Stimulated activated CD4-positive, alpha-beta T cell treated with anti-CD3 and anti-CD28 coated beads, Interleukin-12 subunit alpha, Interleukin-12 subunit beta, amount 100 ng/mL, for 4 hours (primary cell): ENCODE measurements at places on chromosomes 4 and X.

GRCh38 chrX:121236040-121236439 lies 188.6 kb downstream of the GLUD2 start:
- no peak for DNase-seq

GRCh38 chr4:104128031-104128849 lies 366.5 kb downstream of the CXXC4 start:
- no peak for DNase-seq

GRCh38 chrX:131741103-131741581 lies 197.3 kb downstream of the OR13H1 start:
- no peak for DNase-seq

DNA sequence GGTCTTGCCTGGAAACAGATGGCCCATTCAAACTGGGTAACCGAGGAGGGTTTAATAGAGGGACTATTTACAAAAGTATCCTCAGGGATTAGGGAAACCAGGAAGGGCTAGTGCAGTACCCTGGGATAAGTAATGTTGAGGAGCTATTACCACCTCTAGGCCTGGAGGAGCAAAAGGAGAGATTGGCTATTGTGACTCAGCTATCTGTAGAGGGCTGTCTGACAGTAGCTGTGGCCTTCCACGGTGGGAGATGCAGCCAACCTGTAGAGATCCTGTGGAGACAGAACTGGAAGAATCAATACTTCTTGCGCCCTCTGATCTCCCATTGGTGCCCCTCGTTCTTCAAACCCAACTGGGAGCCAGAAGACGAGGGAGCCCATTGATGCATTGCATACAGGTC lies 34.1 kb upstream of the RPS6KA3 start:
- no peak for DNase-seq

DNA sequence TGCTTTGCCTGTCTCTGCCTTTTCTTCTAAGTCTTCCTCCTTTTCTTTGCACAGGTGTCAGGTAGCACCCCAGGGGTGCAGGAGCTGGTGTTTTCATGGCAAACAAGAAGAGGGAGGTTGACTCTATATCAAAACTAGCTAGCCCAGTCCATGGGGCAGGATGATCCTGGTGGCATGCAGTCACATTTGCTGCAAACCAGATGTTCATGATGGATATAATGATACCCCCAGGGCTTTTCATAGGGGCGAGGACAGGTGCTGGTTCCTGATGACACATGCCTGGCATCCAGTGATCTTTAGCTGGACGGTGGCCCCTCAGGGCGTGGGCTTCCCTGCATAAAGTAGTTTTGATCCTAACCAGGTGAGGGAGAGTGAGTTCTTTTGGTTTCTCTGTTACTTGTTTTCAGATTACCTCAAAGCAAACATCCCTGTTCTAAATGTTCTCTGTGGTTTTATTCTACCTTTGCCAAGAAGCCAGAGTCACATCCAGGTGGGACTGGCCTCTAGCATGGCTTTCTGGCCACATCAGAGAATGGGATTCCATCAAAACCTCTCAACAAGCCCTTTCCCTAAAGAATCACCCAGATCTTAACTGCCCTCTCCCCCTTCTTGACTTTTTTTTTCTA lies 11.2 kb upstream of the UBA6 start:
- DNase-seq, result no peak

- DNase-seq, result no peak
Measured at GRCh38 chr4:85762529-85762871, 287.6 kb downstream of the ARHGAP24 start.

DNA sequence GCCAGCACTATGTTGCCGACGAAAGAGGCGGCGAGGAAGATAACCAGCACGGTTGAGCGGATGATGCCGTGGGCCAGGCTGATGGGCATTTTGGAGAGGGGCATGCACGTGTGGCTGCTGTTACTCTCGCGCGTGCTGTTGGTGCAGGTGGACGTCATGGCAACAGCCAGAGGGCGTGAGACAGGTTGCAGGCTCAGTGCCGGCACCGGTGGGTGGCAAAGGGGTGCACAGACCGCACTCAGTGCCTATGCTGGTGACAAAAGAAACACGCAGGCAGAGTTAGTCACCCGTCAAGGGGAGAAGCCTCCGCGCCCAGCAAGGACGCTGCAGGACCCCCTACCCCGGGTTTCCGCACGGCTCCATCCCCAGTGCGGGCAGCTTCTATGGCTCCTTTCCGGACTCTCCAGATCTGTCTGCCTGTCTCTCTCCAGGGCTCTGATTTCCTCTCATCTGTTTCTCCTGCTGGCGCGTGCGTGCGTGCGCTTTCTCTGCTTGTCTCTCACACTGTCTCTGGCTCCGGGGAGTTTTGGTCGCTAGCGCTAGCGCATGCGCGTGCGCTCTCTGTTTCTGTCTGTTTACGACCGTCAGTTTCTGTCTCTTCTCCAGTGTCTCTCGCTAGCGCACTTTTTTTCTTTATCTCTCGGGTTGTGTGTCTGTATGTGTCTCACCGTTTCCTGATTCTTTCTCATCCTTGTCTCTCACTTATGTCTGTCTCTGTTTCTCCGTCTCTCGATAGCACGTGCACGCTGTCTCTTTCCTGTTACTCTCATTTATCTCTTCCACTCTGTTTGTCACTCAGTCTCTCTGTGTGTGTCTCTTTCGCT lies 2.1 kb downstream of the GPR101 start:
- peak; percentile 42 for DNase-seq

DNA sequence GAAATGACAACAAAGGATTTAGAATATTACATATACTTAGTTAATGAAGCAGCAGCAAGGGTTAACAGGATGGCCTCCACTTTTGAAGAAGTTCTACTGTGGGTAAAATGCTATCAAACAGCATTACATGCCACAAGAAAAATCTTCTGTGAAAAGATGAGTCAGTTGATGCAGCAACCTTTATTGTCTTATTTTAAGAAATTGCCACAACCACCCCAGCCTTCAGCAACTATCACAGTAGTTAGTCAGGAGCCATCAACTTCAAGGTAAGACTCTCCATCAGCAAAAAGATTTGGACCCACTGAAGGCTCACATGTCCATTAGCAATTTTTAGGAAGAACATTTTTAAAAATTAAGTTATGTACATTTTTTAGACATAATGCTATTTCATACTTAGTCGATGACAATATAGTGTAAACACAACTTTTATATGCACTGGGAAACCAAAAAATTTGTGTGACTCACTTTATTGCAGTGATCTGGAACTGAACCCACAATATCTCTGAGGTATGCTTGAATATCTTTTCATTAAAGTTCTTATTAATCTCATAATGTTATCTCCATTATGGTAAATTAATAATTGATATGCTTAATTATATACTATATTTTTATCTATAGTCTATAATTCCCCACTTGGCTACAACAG lies 81.2 kb downstream of the SPCS3 start:
- DNase-seq, result no peak

DNA sequence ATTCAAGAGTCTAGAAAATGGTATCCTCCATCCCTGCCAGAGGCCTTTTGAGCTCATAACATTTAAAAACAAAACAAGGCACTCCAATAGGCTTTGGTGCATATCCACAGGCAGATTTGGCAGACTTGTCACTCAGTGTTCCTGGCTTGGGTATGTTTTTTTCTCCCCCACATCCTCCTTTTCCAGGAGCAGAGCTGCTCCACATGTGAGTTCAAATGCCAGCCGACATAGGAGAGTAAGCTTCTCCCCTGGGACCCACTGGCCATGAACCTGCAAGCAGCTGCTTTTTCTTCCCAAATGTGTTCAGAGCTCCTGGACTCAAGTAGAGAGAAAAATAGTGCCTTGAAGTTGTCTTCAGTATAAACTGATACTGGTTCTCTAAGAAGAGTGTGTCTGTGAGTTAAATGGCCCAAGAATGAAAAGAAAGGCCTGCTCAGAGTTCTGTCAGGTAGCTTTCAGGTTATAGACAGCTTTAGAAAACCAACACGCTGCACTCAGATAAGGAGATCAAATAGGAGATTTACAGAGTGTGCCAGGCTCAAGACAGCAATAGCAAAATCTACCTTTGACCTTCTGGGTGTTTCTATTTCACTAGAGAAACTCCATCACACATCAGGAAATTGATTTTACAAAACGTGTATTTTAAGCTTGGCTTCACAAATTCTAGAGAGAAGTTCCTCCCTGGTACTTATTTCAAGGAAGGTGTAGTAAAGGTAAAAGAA lies 162.5 kb upstream of the GALNT7 start:
- DNase-seq, result no peak

DNA sequence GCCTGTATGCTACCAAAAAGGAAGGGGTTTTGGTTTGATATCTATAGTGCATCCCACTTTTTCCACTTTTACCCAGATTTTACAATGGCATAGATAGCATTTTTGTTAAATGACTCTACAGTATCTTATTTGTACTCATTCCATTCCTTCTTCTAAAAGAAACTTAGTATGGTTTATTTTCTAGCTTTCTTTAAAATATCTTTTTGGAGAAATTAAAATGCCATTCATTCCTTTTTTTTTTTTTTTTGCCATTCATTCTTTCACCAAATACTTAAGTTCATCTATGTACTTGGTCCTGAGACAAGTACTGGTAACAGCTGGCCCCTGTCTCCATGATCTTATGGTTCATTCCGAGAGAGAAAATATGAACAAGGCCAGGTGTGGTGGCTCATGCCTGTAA lies 49.1 kb downstream of the MID1 start:
- DNase-seq, result no peak

DNA sequence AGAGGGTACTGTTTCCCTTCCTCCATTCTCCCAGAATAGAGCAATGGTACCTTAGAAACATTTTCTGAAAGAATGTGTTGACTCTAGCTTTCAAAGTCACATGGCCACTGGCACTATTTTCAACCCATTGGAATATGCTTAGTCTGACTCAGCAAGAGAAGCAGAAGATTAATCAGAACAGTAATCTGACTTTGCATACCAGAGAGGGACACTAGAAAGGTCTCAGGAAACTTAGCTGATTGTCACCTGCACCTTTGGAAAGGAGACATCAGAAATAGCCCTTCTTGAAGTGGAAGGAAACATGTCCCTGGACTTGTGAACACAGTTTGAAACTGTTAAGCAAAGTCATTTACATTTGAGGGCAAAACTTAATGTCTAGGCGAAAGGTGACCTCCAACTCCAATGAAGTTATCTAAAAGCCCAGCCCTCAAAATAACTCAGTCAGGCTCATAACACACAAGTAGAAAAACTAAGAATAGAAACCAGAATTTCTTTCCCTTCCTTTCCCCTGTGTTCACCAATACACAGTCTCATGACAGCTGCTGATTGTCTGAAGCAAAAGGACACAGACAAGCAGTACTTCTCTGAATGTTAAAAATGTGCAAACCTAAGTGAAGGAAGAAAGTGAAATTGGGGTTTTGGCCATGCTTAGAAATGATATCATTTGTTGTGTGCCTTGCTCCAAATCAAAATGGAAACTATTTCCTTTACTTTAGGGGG lies 270.8 kb downstream of the GRIA3 start:
- DNase-seq, result no peak

DNA sequence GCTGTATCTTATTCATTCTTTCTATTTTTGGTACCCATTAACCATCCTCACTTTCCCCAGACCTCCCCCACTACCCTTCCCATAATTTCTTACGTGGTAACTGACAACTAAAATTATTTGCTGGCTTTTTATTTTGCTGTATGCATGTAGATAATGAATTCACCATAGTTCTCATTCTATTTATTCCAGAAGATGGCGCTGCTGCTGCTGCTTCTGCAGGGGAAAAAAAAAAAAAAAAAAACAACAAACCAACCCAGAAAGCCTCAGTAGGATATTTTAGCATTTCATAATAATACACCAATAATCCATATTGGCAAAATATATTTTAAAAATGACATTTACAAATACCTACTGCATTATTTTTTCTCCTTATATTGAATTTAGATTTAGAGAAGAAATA lies 416.6 kb upstream of the MAGEB18 start:
- DNase-seq, result no peak

DNA sequence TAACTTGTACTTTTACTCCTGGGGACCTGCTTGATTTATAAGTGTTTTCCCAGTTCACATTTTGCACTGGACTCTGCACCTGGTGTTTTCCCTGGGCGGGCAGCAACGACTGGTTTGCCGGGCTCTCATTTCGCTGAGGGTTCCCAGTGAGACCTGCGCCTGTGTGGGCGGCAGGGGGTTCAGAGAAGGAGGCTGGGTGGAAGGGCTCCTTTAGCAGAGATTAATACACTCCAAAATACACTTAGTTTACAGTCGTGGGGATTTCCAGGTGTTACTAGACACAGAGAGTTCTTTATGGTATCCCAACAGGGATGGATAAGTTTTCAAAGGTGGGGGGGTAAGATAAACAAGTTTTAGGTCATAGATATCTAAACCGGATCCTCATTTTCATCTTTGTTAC lies 53.0 kb upstream of the SHISA3 start:
- DNase-seq, result no peak

- DNase-seq, result no peak
Measured at GRCh38 chr4:84492737-84493091, 6.4 kb downstream of the NKX6-1 start.

DNA sequence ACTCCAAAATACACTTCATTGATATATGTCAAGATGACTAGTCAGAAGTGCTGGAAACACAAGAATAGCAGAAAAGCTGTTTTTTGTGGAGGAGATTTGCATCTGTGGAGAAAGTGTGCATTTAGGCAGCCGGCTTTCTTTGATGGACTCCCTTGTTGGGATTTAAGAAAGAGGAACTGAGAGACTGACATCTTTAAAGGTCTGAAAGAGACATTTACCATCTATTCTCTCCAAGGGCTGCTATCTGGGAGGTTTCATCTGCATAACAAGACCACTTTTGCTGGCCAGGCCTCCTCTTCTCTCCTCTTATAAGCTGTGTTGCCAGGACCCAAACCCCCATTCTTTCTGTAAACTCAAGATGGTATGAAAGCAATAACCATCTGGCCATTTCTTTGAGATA lies 1065.0 kb downstream of the NLGN4X start:
- no peak for DNase-seq

DNA sequence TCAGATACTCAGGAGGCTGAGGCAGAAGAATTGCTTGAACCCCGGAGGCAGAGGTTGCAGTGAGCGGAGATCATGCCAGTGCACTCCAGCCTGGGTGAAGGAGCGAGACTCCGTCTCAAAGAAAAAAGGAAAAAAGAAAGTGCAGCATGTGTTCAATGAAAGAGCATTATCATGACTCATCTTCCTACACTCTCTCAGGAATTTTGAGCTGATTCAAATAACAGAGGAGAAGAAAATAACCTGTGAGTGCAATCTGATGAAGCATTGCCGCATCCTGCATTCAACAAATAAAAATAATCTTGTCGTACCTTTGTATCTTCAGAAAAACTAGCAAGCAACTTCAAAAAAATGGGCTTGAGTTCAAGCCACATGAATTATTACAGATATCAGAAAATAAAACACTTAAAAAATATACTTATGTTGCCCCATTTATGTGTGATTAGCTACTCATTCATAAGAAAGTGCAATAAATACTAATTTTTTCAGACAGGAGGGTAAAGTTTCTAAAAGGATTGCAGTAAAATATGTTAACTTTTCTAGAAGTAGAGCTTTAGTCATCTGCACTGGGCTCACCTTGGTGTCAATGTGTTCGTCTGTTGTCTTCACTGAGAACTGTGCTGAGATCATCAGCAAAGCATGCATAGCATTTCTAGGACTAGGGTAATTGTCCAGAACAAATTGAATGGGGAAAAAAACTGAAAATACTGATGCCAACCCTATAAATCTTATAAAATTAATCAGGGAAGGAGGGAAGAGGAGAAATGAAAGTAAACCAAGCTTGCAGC lies 90.4 kb upstream of the VCX3B start:
- DNase-seq, result no peak
